Glomerular endothelial cell (primary cell): ENCODE measurements at places on chromosomes 3 and 15.

DNA sequence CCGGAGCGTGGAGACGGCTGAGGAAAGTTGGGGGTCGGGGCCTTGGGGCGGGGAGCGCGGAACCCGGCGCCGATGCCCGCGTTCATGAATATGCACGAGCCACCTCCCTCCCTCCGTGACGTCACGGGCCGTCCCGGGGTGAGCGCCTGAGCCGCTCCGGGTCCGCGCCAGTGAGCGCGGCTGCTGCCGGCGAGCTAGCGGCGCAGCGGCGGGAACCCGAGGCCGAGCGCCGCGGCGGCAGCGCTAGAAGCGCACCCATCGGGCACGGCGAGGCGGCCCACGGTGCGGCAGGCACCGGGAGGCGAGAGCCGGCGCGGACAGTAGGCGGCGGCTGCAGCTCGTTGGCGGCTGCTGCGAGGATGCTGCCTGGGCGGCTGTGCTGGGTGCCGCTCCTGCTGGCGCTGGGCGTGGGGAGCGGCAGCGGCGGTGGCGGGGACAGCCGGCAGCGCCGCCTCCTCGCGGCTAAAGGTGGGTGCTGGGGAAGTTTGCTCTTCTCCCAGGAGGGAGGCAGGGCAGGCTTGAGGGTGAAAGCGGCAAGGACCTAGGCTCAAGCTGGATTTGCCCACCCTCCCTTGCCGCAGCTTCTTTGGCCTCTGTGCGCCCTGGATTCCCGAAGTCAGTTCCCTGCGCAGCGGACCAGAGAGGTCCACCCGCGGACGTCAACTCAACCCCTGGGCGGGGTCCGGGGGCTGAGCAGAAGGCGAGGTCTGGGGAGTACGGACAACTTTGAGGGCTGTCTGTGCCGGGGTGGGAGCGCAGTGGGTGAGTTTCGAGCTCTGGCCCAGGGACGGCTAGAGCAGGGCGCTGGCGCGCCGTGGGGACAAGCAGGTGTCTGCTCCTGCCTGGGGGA lies at the start of gene CLSTN2:
CLSTN2 (plus strand) TSS at position 170 of the 850 bp plus-strand sequence.
- no peak for DNase-seq

DNA sequence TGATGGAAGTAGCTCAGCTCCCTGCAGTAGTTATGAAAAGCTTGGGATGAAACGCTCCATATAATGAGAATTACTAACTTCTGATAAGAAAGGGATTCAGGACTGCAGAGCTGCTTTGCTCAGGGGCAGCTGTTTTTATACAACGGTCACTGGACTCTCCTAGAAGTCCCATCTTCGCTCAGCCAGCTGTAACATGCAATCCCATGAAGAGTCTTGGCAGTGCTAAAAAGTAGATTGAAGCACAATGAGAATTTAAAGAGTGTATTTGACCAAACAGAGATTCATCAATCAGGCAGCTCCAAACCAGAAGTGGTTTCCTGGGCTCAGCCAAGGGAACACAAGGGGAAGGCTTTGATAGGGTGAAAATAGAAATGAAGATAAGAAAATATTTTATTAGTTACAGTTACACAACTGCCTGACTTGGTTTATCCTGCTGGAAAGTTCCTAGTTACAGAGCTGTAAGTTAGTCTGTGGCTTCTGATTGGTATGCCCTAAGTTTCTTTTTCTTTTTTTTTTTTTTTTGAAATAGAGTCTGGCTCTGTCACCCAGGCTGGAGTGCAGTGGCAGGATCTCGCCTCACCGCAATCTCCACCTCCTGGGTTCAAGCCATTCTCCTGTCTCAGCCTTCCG lies 24.1 kb downstream of the SIDT1 start:
- DNase-seq: no peak

DNA sequence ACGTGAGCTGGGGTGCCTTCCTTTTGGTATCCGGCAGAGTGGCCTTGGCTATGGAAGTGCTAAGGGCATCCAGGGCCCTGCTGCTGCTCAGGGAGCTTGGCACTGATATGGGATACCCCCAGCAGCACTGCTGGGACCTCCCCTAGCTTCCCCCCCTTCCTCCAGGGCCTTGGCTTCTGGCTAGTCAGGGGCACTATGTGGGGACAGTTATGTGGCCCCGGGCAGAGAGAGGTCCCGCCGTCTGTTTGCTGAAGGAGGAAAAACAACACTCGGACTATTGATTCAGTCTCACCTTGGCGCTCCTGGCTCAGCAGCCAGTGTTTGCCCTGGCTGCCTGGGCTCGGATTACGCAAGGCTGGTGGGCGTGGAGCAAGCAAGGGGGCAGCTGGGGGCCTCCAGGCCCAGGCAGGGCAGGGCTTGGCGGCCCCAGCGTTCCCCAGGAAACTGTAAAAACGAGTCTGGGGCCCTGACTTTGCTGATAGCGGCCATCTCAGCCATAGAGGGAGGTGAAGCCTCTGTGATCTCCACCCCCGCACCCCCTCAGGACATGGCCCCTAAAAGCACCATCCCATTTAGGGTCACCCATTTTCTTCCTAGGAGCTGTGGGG lies 5.7 kb downstream of the FURIN start:
- DNase-seq: no peak

- peak; percentile 44 for DNase-seq
These were observed 72.6 kb downstream of the NPTN start for GRCh38 chr15:73560501-73561117.

- DNase-seq: no peak
These were observed 77.3 kb downstream of the WNT5A start for GRCh38 chr3:55409806-55410205.

DNA sequence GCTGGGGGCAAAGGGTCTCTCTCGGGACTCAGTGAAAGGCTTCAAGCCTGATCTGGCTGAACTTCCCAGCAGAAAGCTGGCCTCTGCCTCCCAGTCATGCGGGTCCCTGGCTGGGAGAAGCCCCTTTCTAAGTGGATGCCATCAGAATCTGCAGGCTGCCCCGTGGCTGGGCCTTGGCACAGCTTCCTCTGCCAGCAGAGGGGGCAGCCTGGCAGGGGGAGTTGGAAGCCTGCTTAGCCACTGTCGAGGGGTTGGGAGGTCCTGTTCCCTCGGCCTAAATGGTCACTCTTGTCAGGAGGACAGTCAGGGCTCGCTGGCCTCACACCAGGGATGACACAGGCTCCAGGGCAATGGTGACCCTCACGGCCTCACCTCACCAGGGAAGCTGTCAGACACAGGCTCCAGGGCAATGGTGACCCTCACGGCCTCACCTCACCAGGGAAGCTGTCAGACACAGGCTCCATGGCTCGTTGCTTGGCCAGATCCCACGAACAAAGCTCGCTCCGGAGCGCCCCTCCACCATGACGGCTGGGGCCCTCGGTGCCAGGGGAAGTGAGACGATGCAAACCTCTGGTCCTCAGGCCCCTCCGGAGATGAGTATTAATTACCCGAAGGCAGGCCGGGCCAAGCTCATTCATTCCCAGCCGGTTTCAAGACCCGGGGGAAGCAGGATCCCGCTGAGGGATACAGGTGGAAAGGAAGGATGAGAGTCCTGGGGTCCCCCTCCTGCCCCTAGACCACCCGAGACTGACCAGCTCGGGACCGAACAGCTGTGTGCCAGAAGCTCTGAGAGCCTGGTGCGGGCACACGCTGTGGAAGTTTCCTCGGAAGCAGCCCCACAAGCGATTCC lies 151.0 kb downstream of the CHSY1 start:
- DNase-seq: no peak

DNA sequence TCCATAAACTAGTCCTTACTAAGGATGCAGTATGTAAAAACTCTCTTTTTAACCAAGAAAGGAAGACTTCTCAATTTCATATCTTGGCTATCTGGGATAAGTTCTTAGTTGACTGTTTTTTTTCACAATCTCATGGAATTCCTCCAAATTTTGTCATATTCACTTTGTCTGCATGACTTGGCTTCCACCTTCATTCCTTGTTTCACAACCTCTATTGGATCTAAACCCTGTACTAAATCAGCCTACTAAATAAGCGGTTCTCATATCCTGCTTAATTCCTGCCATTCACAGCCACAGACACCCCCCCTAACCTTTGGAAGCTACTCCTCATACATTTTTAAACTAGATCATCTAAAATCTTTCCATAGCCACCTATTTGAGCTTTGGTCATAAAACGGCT lies 370.6 kb upstream of the NAALADL2 start:
- no peak for DNase-seq

GRCh38 chr3:47613722-47614121 lies 35.1 kb upstream of the CSPG5 start:
- DNase-seq: no peak

- DNase-seq: no peak
These were observed 69.2 kb downstream of the MEIS2 start for GRCh38 chr15:37031198-37031597.

GRCh38 chr15:70604666-70605315 lies 158.6 kb downstream of the UACA start:
- DNase-seq: no peak

DNA sequence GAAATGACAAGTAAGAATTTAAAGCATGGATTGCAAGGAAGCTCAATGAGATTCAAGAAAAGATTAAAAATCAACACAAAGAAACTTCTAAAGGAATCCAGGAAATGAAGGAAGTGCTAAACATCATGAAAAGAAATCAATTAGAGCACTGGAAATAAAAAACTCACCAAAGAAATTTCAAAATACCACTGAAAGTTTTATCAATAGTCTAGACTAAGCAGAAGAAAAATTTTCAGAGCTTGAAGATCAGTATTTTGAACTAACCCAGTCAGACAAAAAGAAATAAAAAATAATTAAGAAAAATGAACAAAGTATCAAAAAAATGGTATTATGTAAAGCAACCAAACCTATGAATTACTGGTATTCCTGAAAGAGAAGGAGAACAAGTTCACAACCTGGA lies 60.6 kb downstream of the FAM227B start:
- DNase-seq: no peak

- DNase-seq: no peak
These were observed 281.0 kb upstream of the NR2E3 start for GRCh38 chr15:71529361-71529760.

DNA sequence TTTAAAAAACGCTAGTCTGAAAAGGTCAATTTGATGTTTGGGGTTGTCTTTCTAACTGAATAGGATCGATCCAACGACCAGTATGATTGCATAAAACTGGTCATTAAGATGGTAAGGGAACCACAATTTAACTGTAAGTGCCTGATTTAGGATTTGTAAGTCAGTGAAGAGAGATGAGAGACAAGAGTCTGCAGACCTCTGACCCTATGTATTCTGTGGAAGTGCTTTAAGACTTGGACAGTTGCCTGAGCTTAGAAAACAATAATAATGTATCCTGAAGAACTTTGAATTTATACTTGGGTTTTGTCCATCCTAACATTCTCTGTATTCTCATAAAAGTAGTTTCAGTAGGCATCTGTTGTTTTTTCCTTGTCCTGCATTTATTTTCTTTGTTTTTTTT lies 221.4 kb upstream of the SUCLG2 start:
- no peak for DNase-seq

- no peak for DNase-seq
These were observed 34.1 kb upstream of the FBLN2 start for GRCh38 chr3:13514639-13515435.

DNA sequence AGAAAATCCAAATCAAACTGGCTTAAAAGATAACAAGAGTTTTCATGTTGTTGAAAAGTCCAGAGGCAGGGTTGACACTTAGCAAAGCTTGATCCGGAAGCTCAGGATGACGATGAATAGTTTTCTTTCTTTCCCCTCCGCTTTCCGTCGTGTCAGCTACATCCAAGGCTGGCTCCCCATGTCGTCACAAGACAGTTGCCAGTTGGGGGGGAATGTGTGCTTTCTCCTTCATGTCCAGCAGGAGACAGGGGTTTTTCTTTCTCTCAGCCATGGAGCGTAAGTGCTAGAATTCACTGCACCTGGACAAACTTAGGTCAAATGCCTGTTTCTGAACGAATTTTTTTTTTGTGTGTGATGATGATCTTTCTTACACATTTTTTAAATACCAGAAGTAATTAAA lies 273.8 kb upstream of the RGMA start:
- DNase-seq: no peak

GRCh38 chr3:42635111-42635510 lies 18.4 kb upstream of the ZBTB47 start:
- DNase-seq: no peak

DNA sequence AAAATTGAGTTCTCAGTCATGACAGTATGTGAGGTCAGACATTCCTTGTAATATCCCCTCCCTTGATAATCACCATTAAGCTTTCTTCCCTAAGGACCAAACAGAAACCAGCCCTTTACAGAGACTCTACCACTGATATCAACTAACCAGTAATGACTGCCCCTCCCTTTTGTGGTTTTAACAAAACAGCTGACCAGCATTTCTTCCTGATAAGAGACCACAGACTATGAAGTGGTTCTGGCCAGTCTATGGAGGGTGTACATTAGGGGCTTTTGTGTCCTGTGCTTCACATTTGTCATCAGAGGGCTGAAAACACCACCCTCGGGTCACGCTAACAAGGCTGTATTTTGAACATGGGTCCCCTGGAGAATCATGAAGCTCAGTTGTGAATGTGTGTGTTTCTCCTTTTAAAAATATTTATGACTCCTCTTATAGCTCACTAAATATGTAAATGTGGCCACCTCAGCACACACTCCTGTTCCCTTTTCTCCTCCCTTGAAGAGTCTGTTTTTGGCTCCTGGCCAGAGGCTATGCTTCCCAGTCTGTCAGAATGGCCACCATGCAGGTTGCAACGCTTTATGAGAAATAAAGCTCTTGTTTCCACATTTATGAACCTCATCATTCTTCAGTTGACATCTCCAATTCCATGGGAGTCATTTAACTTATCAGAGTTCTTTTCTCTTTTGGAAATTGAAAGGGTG lies 239.3 kb downstream of the CPNE4 start:
- DNase-seq: no peak

DNA sequence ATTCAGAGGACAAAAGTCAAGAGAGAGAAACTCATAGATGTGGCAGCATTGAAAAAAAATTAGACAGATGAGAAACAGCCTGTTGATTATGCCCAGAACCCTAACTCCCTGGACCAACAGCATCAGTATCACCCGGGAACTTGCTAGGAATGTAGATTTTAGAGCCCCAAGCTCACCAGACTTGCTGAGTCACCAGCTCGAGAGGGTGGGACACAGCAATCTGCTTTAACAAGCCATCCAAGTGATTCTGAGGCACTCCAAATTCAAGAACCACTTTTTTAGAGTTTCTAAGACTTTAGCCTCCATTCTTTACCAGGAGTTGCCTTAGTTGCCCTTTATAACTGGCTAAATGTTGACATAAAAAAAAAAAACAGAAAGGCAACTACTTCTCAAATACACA lies 70.9 kb downstream of the CGGBP1 start:
- no peak for DNase-seq

DNA sequence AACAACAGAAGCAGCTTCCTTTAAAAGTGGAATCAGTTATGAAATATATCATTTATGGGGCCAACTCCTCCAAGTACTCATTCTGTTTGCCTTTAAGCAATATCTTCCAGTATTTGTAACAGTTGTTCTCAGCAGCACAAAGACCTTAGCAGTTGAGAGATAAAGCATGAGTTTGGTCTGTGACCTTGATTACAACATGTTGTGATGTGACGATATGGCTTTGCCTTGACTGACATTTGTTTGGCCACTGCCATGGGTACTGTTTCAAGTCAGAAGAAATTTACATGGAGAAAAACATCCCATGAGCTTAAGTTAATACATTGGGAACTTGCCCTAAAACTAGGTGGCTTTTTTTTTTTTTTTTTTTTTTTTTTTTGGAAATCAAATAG lies 175.1 kb upstream of the KBTBD8 start:
- DNase-seq: no peak
